ENCODE measurements at places on chromosomes 5 and 9. TPM values are rescaled to one million over a fixed set of nuclear protein-coding genes. Genes with fewer than 3 reads are reported as not detected.

DNA sequence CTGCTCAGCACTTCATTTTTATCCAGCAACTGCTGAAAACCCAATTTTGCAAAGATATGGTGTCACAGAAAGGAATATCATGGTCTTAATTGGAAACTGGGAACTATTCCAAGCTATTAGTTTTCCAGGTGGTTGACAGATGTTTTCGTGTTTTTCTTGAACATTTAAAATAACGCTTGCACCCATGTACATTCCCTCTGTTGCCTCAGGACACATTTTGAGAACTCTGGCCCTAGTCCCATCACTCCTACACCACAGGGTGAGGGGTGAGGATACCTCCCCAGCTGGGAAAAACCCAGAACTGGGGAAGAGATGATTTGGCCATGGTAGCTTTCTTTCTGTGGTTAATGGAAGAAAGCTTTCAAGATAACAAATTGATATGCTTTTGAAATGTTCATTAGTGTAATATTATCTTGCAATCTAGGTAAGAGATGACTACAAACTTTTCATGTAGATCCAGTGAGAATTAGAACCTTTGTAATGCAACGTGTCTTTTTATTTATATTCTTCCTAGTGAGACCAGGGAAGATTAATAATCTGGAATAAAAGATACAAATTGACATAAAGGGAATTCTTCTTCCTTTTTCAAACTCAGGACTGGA lies 627.0 kb downstream of the RAB3C start:
- H3K4me3 ChIP-seq = no peak overlapping the region
- H3K27me3 ChIP-seq = no peaks in the 10 kb centered on the region
- no peaks in the 10 kb centered on the region for H3K4me1 ChIP-seq

DNA sequence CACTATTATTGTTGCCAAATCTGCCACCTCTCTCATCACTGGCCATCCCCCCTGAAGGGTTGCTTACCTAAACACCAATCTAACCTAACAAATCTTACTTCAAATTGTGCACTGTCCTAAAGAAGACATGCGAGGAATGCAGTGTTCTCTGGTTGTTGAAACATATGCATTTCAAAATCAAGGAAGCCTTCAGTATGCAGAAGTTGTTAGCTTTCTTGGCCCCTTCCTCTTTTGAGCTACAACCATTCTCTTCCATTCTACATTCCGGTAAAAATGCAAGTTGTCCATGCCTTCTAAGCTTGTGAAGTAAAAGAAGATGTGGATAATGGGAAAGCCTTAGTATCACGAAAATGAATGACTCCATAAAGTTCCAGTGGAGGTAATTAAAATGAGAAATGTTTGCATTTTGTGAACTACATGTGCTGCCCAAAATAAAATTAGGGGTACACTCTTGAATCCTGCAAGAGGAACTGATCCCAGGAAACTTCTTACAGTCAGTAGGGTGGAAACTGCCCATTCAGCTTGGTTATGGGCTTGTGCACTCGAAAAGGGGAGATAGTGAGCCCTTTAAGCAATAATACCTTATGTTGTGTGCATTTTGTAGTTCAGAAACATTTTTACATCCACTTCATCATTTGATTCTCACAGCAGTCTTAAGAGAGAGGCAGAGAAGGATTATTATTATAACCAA lies 77.6 kb upstream of the ADRB2 start:
- H3K4me3 ChIP-seq = no peak overlapping the region
- no peaks in the 10 kb centered on the region for H3K36me3 ChIP-seq
- DNase-seq = no peak
- H3K27me3 ChIP-seq = no peaks in the 10 kb centered on the region
- no peak overlapping the region for H3K27ac ChIP-seq

DNA sequence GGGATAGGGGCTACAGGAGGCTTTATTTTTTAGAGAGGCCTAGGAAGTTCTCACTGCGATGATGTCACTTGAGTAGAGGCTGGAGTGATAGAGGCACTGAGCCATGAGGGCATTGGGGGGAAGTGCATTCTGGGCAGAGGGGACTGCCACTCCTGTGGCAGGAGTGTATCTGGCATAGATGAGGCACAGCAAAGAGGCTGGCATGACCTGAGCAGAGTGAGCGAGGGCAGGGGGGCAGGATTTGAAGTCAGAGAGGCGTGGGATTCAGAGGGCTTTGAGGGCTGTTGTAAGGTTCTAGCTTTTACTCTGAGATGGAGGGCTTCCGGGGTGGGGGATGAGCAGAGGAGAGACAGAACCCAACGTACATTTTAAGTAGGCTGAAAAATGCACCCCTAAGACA lies 91.9 kb upstream of the SH3PXD2B start:
- H3K36me3 ChIP-seq = no peaks in the 10 kb centered on the region
- no peak for DNase-seq
- H3K27me3 ChIP-seq = no peaks in the 10 kb centered on the region
- no peak overlapping the region for H3K27ac ChIP-seq

DNA sequence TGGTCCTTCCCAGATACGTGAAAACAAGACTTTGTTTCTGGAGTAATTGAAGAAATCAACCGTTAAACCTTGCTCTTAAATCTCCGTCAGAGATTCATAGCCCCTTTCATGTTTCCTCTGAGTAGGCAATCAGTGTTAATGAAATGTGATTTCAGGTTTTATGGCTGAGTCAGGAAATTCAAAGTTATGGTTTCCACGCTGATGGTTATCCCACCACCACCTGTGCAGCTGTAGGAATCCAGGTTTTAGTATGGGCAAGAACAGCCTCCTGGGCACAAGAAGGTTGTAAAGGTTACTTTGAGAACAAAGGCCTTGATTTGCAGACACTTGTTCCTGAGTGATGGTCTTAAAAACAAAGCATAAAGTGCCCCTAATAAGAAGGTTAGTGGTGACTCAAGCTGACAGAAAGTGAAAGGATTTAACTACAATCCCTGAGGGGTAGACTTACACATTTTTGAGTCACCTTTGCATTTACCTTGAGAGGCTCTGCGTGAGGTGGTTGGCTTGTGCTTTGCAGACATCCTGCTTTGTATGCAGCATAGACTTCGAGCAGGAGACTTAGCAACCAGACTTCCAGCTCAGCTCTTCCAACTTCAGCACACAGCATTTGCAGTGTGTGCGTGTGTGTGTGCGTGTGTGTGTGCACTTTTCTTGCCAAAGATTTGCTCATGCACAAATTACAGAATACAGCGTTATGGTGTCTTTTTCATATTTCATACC lies 159.6 kb downstream of the TLE4 start:
- H3K36me3 ChIP-seq = no peaks in the 10 kb centered on the region
- no peaks in the 10 kb centered on the region for H3K4me1 ChIP-seq
- DNase-seq = no peak
- H3K27ac ChIP-seq = no peak overlapping the region
- H3K27me3 ChIP-seq = no peaks in the 10 kb centered on the region
- H3K4me3 ChIP-seq = no peak overlapping the region

DNA sequence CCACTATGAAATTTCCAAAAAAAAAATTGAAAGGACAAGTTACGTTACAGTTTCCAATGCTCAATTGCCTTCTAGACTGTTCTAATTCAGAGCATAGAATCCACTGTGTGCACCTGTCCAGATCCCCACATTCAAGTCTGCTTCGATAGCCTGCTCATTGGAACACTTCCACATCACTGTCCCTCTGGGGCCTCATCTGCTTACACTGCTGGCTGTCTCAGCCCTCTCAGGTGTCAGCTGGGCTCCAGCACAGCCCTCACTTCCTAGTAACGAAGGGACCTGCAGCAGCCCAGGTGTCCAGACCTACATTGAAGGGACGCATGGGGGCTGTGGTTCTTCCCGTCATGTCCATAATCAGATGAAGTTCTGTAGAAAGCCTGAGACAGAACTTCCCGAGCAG lies 94.3 kb upstream of the EMB start:
- no peaks in the 10 kb centered on the region for H3K4me1 ChIP-seq
- H3K27ac ChIP-seq = no peak overlapping the region
- no peak overlapping the region for H3K4me3 ChIP-seq
- no peaks in the 10 kb centered on the region for H3K27me3 ChIP-seq

- no peak overlapping the region for H3K27ac ChIP-seq
- no peaks in the 10 kb centered on the region for H3K27me3 ChIP-seq
Observed at GRCh38 chr5:178119915-178120606, 6.7 kb downstream of the N4BP3 start.

GRCh38 chr9:85859765-85860164 lies 81.2 kb upstream of the NAA35 start:
- DNase-seq = no peak
- H3K4me3 ChIP-seq = no peak overlapping the region
- H3K27me3 ChIP-seq = no peaks in the 10 kb centered on the region
- no peak overlapping the region for H3K27ac ChIP-seq

DNA sequence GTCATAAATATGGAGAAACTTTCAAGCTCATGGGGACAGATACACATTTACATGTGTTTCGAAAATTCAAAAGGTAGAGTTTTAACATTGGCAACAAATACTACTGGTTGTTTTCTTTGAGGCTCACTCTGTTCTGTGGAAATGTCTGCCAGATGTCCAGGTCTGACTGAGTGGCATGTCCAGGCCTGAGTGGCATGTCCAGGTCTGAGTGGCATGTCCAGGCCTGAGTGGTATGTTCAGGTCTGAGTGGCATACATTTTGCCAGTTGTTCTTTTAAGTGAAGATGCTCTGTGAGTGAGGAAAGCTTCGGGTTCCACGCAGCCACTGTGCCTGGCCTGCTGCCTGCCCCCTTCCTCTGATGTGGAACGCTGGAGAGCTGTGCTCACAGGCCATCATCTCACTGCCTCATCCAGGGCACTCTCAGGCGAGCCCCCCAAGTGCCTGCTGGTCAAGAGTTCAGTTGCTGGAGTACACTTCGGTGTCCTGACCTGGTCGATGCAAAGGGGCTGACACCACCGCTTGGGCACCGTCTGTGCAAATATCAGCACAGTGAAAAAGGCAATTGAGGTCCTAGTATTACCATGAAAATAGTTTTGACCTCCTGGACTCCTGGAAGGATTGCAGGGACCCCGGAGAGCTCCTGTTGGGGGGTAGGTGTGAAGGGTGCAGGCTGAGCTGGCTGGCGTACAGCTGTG lies 89.9 kb downstream of the EHMT1 start:
- H3K27me3 ChIP-seq = no peaks in the 10 kb centered on the region
- no peak overlapping the region for H3K27ac ChIP-seq
- H3K4me1 ChIP-seq = peaks cover 23% of the 10 kb centered on the region
- H3K4me3 ChIP-seq = no peak overlapping the region
- no peaks in the 10 kb centered on the region for H3K36me3 ChIP-seq
- DNase-seq = no peak

- H3K27me3 ChIP-seq = no peaks in the 10 kb centered on the region
- H3K4me3 ChIP-seq = no peak overlapping the region
- H3K4me1 ChIP-seq = no peaks in the 10 kb centered on the region
Observed at GRCh38 chr5:143135832-143136551, 267.5 kb downstream of the NR3C1 start.

DNA sequence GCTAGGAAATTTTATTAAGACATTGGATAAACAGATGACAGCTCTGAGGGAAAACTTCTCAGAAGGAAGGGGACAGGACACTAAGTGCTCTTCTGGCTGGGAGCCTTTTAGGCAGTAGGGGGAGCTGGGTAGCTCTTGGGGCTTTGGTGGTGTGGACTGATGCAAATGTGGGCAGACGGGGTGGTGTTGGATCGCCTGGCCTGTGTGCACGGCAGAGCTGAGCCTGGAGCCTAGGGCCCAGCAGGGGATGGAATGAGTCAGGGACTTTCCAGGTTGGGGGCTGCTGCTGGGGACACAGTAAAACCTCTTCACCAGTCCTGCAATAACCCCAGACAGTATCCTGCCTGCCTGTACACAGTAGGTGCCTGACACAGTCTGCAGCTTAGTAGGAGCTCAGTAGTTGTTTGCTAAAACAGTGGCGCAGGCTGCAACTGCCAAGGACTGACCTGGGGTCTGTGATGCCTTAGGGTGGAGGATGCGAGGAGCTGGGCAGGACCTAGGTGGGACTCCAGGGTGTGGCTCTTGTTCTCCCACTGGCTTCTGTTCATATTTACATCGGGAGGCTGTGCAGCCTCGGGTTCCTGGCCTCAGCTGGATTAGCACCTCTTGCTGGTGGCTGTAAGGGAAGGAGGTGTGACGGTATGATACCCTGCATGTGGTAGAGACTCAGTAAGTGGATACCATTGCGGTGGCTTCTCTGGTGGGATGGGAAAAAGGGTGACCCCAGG lies 83.8 kb downstream of the DAB2IP start:
- H3K4me1 ChIP-seq = peaks cover 19% of the 10 kb centered on the region
- no peak overlapping the region for H3K27ac ChIP-seq
- no peaks in the 10 kb centered on the region for H3K36me3 ChIP-seq
- no peak overlapping the region for H3K4me3 ChIP-seq
- no peak for DNase-seq

- H3K4me3 ChIP-seq = no peak overlapping the region
- no peaks in the 10 kb centered on the region for H3K4me1 ChIP-seq
- no peaks in the 10 kb centered on the region for H3K36me3 ChIP-seq
- peaks cover 4% of the 10 kb centered on the region for H3K27me3 ChIP-seq
- DNase-seq = no peak
- H3K27ac ChIP-seq = no peak overlapping the region
Observed at GRCh38 chr9:35306283-35306682, 144.5 kb downstream of the UNC13B start.

DNA sequence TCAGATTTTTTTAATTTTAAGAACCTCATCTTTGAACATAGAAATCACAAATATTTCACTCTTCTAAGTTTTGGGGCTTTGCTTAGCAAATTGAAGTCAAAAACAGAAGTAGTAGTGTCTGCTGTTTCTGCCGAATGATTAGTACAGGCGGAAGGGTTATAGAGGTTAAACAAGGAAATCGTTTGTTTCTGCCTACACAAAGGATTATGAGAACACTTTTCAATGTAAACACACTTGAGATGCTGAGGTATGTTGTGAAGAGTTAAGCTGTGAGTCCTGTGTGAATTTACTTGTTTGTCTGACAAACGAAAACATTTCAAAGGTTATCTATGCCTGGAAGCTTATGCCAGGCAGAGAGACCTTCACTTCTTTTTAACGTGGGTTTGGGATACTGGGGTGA lies 224.8 kb downstream of the CETN3 start:
- H3K36me3 ChIP-seq = no peaks in the 10 kb centered on the region
- no peak overlapping the region for H3K4me3 ChIP-seq
- no peaks in the 10 kb centered on the region for H3K4me1 ChIP-seq
- no peak for DNase-seq

GRCh38 chr5:122846051-122846550 lies 688 bp downstream of the SNX24 start:
- no peaks in the 10 kb centered on the region for H3K36me3 ChIP-seq
- DNase-seq = no peak
- H3K4me1 ChIP-seq = peaks cover 14% of the 10 kb centered on the region
- peak overlapping the region; percentile 52 for H3K4me3 ChIP-seq
- no peaks in the 10 kb centered on the region for H3K27me3 ChIP-seq
- peak overlapping the region; percentile 34 for H3K27ac ChIP-seq

- no peak overlapping the region for H3K4me3 ChIP-seq
- H3K27me3 ChIP-seq = no peaks in the 10 kb centered on the region
- no peak overlapping the region for H3K27ac ChIP-seq
- H3K36me3 ChIP-seq = no peaks in the 10 kb centered on the region
- no peak for DNase-seq
Observed at GRCh38 chr9:1839909-1840308, 175.2 kb upstream of the SMARCA2 start.

The CCDC192 gene
- not detected for total RNA-seq

The IL4 gene
- 6.4 TPM for total RNA-seq

The FOXD1 gene
- total RNA-seq = 0.09 TPM

The AQP7 gene
- not detected for total RNA-seq

Measured in CD8-positive, alpha-beta memory T cell (primary cell).